ENCODE measurements at places on chromosomes 6 and 20.

- DNase-seq: no peak
Observed at GRCh38 chr20:43955750-43956191, 41.1 kb downstream of the TOX2 start.

- DNase-seq: peak; percentile 45
Observed at GRCh38 chr6:125020385-125020784, 58.1 kb downstream of the RNF217 start.

DNA sequence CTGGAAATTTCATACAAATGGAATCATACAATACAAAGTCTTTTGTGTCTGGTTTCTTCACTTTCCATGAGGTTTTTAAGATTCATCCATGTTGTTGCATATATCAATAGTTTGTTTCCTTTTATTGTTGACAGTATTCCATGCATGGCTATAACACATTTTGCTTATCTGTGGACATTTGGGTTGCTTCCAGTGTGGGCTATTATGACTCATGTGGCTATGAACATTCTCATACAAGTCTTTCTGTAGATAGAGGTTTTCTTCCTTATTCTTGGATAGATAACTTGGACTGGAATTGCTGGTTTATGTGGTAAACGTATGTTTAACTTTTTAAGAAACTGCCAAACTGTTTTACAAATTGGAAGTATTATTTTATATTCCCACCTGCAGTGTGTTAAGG, 30.0 kb upstream of the KIF6 start:
- DNase-seq: no peak

DNA sequence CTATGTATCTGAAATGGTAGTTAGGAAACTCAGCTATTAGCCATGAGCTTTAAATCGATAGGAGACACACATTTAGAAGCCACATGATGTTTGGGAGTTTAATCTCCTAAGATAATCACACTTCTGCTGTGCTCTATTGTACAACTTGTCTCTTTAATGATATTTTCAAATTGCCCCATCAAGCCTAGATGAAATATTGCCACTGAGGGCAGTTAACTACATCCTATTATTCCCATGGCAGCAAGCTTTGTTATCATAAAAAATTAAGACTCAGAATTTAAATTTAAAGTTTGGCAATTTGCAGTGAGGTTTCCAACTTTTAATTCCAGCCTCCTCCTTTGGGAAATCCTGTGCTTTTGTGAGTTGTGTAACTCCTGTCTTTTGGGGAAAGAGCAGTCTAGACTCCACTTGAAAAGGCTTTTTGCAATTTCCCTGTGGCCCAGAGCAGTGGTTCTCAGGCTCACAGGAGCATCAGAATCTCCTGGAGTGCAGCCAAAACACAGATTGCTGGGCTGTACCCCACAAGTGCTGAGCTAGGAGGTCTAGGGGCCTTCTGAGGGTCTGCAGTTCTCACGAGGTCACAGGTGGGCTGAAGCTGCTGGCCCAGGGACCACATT, 792.4 kb downstream of the QKI start:
- no peak for DNase-seq

- no peak for DNase-seq
Observed at GRCh38 chr6:84346372-84346771, 118.9 kb upstream of the CEP162 start.

- DNase-seq: peak; percentile 87
Observed at GRCh38 chr20:31695849-31696804, 26.5 kb downstream of the BCL2L1 start.

- no peak for DNase-seq
Observed at GRCh38 chr20:16566080-16566479, 7.2 kb downstream of the KIF16B start.

GRCh38 chr20:58256842-58257241, 28.4 kb upstream of the ANKRD60 start:
- no peak for DNase-seq

- DNase-seq: no peak
Observed at GRCh38 chr20:53208110-53208832, 236.1 kb downstream of the TSHZ2 start.

- DNase-seq: no peak
Observed at GRCh38 chr6:835476-836160, 142.7 kb upstream of the EXOC2 start.

DNA sequence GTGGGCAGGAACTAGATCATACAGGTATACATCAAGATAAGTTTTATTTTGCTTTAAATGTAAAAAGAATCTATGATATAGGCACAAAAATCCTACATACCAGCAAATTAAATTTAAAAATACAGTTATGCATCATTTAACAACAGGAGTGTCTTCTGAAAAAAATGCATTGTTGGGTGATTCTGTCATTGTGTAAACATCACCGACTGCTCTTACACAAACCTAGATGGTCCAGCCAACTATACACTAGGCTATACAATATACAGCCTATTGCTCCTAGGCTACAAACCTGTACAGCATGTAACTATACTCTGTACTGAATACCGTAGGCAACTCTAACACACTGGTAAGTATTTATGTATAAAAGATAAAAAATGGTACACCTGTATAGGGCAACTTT, 139.4 kb downstream of the RNGTT start:
- DNase-seq: peak; percentile 38

GRCh38 chr20:21513881-21514540, at the start of gene NKX2-2:
Gene NKX2-2 (minus strand): TSS chr20:21514064. CDS start chr20:21513669, 395 bp downstream.
- DNase-seq: no peak

- no peak for DNase-seq
Observed at GRCh38 chr20:64245746-64246595, 9.6 kb upstream of the PCMTD2 start.

- peak; percentile 77 for DNase-seq
Observed at GRCh38 chr6:138397128-138398122, 6.6 kb upstream of the HEBP2 start.

DNA sequence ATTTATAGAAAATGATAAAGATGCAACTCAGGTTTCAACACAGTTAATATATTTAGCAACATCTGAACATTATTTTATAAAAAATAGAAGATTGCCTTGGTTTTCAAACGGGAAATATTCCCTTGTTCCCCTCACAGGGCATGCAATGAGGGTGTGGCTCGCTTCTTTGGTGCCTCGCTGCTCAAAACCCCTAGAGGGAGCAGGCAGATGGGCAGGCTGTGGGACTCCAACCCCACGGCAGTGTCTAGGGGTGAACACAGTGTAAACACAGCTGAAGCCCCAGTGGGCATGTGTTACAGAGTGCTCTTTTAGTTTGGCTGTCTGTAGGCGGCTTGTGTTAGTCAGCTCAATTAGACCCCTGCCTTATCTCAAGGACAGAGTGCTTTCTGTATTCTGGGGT, 560.8 kb upstream of the IMPG1 start:
- DNase-seq: no peak

DNA sequence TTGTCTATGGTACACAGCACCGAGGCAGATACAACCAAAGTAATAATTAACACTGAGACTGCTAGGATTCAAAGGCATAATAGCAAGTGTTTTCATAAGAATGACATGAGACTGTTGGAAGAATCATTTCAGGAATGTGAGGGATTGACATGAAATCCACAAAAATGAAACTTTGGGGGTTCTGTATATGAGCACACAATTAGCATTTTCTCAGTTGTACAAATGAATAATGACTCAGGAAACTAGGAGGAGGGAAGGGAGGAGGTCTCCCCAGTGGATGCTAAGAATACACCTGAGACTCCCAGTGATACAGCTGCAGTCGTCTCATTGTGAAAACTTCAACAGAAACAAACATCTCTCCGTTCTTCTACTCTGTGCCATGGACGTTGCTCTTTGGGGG, 428.4 kb upstream of the PLCB4 start:
- no peak for DNase-seq

DNA sequence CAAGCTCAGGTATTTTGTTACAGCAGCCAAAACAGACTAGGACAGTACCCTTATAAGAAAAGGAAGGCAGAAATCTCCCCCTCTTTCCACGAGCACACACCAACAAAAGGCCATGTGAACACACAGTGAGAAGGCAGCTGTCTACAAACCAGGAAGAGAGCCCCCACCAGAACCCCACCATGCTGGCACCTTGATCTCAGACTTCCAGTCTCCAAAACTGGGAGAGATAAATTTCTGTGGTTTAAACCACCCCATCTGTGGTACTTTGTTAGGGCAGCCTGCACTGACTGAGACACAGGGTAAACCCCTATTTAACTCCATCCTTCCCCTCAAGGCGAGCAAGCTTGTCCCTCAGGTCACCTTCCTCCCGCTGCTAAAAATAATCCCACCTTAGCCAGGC, 475.8 kb upstream of the JARID2 start:
- no peak for DNase-seq

- DNase-seq: peak; percentile 51
Observed at GRCh38 chr6:110415086-110415916, at the start of gene DDO. Gene DDO (minus strand): TSS chr6:110415575. CDS start chr6:110413462, 2,113 bp downstream.

GRCh38 chr6:300026-300425, 7.7 kb downstream of the DUSP22 start:
- no peak for DNase-seq

DNA sequence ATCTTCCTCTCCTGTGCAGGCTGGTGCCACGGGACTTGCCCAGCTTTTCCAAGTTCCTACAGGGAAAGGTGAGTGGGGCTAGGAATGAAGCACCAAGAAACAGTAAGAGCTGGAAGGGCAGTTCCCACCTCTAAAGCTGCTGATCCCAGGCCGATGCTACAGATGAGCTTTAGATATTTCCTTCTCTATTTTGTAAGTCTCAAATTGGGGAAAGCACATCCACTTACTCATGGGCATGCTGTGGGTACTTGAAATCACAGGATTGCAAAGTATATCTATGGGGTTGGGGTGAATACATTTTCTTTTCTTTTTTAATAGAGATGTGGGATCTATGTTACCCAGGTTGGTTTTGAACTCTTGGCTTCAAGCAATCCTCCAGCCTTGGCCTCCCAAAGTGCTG, 3.1 kb downstream of the ZBTB2 start:
- DNase-seq: no peak

- DNase-seq: no peak
Observed at GRCh38 chr6:107033126-107033525, 5.1 kb downstream of the MTRES1 start.

DNA sequence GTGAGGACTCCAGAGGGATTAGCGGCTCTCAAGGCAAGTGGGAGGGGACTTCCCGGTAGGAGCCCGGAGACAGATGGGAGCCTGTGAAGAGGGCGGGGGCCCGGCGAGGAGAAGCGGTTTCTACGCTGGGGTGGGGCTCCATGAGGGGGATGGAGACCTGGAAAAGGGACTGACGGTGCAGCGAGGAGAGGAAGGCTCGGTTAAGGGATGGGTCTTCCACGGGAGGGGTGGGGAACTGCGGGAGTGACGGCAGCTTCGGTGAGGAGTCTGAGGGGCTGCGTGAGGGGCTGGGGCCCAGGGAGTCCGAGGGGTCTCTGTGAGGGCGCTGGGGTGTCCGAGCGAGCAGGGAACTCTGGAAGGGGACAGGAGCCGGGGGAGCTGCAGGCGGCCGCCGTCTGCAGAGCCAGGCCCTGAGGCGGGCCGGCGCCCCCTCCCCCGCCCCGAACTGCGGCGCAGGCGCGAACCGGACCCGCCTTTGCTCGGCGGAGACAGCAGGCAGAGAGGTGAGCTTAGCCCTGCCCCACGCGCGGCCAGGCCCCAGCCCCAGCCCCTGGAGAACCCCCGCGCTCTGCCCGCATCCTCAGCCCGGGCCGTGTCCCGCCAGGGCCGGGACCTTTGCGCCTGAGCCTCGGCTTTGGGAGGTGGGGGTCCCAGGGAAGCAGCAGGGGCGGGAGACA, at the start of gene NRSN2:
NRSN2 (plus strand) TSS at position 472 of the 677 bp plus-strand sequence. CDS start 2,533 bp downstream, outside the sequence.
- peak; percentile 60 for DNase-seq

Measured in fibroblast of gingiva (primary cell).